Chondrocyte (in vitro differentiated cells): ENCODE measurements at places on chromosomes 6 and 20. TPM values are rescaled to one million over a fixed set of nuclear protein-coding genes. Genes with fewer than 3 reads are reported as not detected.

Gene NR2E1
- total RNA-seq, result not detected in 3 replicates

Gene AKAP12
- 75.5 to 184 TPM (median 176 TPM) in 3 replicates for total RNA-seq

Gene OOEP
- total RNA-seq, result not detected in 3 replicates

Gene RREB1
- 25.7 to 29.5 TPM (median 28.4 TPM) in 3 replicates for total RNA-seq

Gene TCF21
- total RNA-seq, result not detected in 3 replicates

Gene SCAND1
- total RNA-seq, result 54.4 to 58.1 TPM (median 54.5 TPM) in 3 replicates
